Coronary artery (tissue), 2 donors: ENCODE measurements at places on chromosomes 12 and 14.

GRCh38 chr12:42021469-42021868 is 123.2 kb downstream of the GXYLT1 start:
- no peak for DNase-seq

GRCh38 chr12:89494411-89495231 is 30.0 kb downstream of the GALNT4 start:
- DNase-seq: no peak

DNA sequence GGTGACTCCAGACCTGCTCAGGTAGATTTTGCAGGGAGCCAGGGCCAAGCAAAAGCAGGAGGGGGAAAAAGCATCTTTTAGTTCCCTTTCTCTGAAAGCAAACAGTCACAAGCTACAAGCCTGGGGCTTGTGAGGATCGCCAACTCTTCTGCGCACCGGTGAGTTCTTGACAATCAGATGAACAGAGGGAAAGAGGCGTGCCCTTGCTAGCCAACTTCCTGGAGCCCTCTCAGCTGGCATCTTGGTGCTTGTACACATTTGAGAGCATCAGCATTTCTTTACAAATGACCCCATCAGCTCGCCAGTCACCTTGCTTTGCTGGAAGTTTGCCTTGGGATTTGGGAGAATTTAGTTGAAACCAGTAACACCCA is 55.5 kb downstream of the ZNF664 start:
- DNase-seq: no peak

GRCh38 chr12:107929436-107929835 is 154.9 kb downstream of the ASCL4 start:
- DNase-seq: no peak

- DNase-seq: no peak
These were observed 21.8 kb upstream of the RAB35 start for GRCh38 chr12:120138366-120138765.

DNA sequence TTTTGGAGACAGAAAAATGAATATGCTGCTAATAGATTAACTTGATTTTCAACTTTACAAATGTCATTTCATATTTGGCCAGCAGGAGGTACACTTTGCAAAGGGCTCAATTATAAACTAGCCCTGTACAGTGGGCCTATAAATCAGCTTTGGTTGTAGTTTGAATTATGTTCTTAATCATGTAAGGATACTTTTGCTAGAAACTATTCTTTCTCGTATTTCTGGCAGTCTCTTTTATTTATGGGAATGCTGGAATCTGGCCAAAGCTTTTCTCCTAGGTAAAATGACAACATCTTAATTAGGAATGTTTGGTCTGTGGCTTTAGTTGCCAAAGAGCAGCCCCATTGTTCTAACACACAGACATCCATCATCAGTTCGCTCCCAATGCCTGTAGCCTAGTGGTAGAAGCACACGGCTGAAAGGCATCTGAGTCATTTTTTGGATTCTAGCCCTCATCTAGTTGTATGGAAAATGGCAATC is 1322.3 kb upstream of the SEL1L start:
- DNase-seq: no peak

DNA sequence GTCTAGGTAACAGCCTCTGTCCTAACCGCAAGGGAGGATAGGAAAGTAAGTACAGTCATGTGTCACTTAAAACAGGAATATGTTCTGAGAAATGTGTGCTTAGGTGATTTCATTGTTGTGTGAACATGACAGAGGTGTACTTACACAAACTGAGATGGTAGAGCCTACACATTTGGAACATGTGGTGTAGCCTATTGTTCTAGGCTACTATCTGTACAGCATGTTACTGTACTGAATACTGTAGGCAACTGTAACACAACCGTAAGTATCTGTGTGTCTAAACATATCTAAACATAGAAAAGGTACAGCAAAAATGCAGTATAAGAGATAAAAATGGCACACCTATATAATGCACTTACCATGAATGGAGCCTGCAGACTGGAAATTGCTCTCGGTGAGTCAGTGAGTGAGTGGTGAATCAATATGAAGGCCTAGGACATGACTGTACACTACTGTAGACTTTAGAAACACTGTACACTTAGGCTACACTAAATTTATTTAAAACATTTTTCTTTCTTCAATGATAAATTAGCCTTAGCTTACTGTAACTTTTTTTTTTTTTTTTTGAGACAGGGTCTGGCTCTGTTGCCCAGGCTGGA is 13.2 kb upstream of the MDM2 start:
- DNase-seq: no peak

GRCh38 chr12:51863933-51864832 is 15.7 kb upstream of the FIGNL2 start:
- DNase-seq: no peak

GRCh38 chr12:108635201-108635996 is 1.7 kb upstream of the SELPLG start:
- DNase-seq: no peak

GRCh38 chr12:115640929-115641328 is 636.6 kb downstream of the MED13L start:
- no peak for DNase-seq

DNA sequence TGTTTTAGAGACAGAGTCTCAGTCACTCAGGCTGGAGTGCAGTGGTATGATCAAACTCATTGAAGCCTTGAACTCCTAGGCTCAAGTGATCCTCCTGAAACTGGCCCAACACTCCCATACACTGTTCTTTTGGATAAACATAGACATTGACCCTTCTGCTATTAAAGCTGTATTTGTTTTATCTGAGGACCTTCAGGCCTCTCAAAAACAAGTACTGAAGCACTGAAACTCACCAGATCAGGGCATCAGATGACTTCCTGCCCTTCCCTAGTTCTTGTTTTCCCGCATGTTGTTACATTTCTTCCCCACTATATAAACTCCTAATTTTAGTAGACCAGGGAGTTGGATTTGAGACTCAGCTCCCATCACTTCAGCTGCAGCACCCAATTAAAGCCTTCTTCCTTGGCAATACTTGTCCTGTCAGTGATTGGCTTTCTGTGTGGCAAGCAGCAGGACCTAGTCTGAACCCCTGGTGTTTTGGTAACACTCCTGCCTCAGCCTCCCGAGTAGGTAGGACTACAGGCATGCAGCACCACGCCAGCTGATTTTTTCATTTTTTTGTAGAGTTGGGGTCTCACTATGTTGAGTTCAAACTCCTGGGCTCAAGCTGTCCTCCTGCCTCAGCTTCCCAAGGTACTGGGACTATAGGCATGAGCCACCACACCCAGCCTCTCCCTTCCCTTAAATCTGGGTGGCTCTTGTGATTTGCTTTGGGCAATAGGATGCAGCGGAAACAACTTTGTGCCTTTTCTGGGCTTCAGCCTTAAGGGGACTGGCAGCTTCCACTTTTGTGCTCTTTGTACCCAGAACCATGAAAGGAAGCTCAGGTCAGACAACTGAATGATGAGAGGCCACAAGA is 12.5 kb upstream of the IFT81 start:
- DNase-seq: no peak

DNA sequence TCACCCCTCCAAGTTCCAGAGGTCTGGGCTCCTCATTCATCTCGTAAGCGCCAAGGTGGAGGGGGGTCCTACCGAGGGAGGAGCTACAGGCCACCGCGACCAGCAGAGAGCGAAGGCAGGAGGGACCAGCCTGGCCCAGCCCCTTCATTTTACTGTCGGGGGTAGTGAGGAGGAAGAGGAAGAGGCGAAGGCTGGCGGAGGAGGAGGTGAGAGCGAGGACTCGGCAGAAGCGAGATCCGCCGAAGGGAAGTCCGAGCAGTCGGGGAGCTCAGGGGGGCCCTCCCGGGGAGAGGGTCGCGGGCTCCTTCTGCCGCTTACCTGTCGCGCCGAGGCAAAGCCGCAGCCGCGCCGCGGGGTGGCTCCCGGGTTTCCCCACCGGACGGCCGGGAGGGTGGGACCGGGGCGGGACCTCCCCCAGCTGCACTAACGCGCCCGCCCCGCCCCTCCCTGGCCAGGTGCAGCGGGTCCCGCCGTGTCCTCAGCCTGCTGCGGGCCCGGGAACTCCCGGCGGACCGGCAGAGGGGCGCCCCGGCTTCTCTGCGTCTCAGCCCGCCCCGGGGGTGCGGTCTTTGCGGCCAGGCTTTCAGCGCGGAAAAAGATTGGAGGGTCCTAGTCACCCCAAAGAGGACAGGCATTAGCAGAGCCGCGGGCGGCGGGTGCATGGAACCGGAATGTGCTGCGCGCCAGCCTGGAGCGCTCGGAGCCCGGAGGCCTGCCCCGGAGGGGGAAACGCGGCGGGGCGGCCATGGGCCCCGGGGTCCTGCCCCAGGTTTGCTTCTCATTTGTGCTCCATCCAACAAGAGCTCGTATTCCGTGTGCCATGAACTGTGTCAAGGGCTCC is at the start of gene GALNT6:
TSS of gene GALNT6 (minus strand) at position 124 of the 841 bp plus-strand sequence. CDS start 11,625 bp downstream, outside the sequence.
- peak; percentile 69 for DNase-seq

- DNase-seq: no peak
These were observed 164.0 kb downstream of the ETV6 start for GRCh38 chr12:11813438-11813813.

- DNase-seq: peak; percentile 55
These were observed 79.3 kb downstream of the TMEM121 start for GRCh38 chr14:105605464-105606304.

DNA sequence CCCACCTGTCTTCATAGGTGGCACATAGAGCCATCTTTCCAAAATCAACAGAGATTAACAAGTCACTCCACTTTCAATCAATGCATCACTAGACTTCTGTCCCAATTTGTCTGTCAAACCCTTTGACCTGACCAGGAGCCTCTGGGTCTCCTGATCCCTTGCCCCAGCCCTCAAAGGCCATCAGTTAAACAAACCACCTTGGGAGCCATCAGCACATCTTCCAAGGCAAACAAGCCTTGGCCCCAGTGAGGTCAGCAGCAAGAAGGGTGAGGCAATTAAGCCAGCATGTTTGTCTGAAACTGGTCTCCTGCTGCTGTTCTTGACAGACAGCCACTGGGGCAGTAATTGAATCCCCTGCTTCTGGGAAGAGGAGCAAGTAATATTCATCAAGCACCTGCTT is 742.8 kb upstream of the TBX3 start:
- no peak for DNase-seq

- no peak for DNase-seq
These were observed 293.0 kb downstream of the SSPN start for GRCh38 chr12:26488351-26488750.

GRCh38 chr12:92987846-92988621 is 58.9 kb upstream of the EEA1 start:
- no peak for DNase-seq

DNA sequence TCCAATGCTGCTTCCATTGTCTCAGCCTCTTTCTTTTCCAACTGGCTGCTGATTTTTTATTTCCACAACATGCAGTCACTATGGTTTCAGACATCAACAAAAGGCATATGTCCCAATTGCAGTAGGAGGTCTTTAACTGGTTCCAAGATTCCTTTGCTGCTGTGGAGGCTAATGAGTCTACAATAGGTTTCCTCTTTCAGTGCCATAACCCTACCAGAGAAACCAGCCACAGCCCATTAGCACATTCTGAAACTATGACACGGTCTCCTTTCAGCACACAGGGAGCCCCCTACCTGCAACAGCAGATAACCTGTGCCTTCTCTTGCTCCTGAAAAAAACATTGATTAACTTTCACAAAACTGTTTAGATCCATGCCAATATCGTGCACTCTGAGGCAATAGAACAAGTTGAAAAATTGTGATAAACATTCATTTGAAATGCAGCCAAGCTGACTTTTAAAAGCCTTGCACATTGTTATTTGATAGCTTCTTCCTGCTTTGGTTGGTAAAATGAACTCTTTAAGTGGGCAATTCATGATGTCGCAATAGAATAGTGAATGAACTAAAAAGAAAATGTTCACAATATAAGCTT is 32.4 kb downstream of the PLEKHG7 start:
- no peak for DNase-seq

- no peak for DNase-seq
These were observed 255.8 kb upstream of the CRY1 start for GRCh38 chr12:107349008-107349747.

- DNase-seq: no peak
These were observed 11.7 kb upstream of the MMP17 start for GRCh38 chr12:131816495-131816894.

- DNase-seq: no peak
These were observed 155.7 kb upstream of the BTG1 start for GRCh38 chr12:92301356-92301755.

DNA sequence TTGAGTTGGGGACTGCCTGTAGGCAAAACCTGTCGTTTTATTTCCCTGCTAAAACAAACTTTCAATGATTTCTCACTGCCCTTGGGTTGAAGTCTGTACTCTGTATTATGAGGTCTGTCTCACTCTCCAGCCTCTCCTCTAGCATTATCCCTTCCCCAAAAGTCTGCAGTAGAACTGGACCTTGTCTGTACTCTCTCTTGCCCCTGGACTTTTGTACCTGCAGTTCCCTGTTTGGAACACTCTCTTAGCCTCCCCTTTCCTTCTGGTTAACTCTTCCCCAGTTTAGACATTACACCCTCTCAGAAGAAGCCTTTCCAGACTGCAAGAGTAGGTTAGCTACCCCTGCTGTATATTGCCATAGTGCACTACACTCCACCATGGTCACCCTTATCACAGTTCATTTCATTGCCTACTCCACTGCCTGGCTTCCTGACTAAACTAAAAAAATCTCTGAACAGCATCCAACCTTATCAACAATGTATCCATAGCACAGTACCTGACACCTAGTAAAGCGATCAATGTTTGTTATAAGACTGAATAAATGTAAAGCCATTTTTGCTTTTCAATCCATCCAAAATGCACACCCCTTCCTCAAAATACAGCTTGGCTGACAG is 3.6 kb upstream of the AJUBA start:
- no peak for DNase-seq

DNA sequence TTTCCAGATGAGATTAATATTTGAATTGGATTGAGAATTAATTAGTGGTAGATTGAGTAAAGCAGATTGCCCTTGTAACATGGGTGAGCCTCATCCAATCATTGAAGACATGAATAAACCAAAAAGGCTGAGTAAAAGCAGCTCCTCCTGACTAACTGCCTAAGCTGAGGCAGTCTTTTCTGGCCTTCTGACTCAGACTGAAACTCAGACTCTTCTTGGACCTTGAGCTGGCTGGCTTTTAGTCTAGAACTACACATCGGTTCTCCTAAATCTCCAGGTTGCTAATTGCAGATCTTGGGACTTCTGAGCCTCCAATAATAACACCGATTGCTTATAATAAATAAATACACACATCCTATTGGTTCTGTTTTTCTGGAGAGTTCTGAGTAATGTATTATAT is 24.0 kb downstream of the FKBP11 start:
- no peak for DNase-seq

DNA sequence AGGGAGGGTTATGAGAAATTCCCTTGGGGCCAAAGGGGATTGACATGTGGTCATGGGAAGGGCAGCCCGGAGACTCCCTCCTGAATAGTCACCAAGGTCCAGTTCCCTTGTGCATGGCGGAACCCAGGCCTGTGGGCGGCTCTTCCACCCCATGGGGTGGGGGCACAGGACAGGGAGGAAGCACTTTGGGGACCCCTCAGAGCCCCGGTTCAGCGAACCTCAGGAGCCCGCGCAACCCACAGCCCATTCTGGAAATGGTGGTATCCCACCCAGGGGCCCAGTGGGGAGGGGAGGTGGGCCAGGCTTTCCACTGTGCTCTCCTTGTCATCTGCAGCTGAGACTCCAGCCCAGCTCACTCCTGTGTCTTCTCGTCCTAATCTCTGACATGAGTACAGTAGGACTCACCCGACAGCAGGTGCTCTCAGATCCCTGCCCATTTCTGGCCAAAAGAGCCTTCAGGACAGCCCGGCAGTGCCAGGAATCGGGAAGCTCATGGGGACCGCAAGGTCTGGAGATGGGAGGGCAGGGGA is 255.2 kb upstream of the SFSWAP start:
- DNase-seq: no peak
